ENCODE measurements at places on chromosomes 7 and 10.

- DNase-seq, result no peak
These were observed 38.3 kb downstream of the CAMK1D start for GRCh38 chr10:12387561-12388210.

GRCh38 chr10:28054228-28054860 is 55.5 kb upstream of the ODAD2 start:
- peak; percentile 79 for DNase-seq

- DNase-seq, result no peak
These were observed 88.1 kb downstream of the SEPTIN14 start for GRCh38 chr7:55774327-55775050.

GRCh38 chr10:112226439-112227248 is 43.1 kb upstream of the GPAM start:
- DNase-seq, result no peak

GRCh38 chr7:136692221-136692620 is 176.2 kb upstream of the CHRM2 start:
- no peak for DNase-seq

GRCh38 chr7:12945901-12946300 is 258.5 kb downstream of the ARL4A start:
- no peak for DNase-seq
